ENCODE measurements at places on chromosomes 6 and 20.
A peak's percentile ranks its signal among the peaks of the same experiment; 100 is the strongest.

DNA sequence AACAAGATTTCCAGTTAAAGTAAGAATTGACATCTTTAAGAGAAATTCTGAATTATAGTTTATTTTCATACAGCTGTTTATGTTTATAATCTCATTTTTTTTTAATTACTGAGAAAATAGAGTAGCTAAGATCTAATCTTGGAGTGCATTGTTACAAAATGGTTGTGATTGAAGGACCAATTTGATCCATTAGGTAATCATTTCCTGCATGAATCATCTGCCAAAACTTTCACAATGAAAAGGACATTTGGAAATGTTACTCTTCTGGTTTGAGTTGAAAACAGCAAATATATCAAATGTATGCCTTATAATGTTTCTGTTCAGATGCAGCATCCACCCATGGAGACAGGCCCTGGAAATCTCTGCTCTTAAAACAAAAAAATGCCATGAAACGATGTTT is 19.0 kb downstream of the TUBB2A start:
- DNase-seq, result no peak

DNA sequence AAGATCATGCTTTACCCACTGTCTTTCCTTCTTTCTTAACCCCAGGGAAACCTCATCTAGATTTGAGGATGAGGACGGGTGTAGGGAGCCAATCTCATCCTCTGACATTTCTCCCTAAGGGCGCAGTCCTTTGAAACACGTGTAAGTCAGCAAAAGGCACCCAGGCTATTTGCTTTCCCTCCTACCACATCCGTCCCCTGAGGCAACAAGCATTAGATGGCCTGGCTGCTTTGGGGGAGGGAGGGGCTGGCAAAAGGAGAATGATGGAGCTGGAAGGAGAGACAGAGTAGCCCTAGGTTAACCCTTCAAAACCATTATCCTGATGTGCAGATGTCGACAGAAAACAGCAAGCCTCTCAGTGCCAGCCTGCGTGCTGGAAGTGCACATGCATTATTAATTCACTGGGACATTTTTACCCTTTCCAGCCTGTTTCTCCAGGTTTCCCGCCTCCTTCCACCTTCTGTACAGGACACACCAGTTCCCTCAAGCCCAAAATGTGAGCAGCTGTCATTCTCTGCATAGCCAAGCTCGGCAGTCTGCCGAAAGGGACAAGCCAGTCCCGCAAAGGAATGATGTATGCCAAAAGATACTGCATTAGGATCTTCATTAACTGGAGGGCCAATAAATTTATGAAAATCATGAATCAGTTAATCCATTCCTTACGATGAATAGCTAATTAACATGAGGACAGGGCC is 547.2 kb downstream of the CD83 start:
- DNase-seq, result peak; percentile 24

DNA sequence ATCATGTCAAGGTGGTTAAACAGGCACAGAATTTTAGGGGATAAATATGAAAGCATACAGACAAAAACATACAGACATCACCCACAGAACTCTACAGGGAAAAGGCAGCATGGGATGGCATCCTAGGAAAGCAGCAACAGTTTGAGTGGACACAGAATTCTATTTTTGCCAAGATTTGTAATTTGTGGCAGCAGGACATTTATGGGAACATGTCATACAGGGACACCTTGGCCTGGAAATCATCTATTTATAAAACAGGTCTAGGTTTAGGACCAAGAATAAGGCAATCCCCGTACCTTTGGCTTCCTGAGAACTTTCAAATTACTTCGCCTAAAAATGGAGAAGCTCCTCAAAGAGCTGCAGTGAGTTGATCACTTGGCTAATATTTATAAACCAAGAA is 17.5 kb downstream of the ARHGAP18 start:
- no peak for DNase-seq

- no peak for DNase-seq
Measured at GRCh38 chr6:74991573-74992332, 214.1 kb downstream of the COL12A1 start.

- DNase-seq, result no peak
Measured at GRCh38 chr20:36472637-36473090, 68.7 kb upstream of the MYL9 start.

DNA sequence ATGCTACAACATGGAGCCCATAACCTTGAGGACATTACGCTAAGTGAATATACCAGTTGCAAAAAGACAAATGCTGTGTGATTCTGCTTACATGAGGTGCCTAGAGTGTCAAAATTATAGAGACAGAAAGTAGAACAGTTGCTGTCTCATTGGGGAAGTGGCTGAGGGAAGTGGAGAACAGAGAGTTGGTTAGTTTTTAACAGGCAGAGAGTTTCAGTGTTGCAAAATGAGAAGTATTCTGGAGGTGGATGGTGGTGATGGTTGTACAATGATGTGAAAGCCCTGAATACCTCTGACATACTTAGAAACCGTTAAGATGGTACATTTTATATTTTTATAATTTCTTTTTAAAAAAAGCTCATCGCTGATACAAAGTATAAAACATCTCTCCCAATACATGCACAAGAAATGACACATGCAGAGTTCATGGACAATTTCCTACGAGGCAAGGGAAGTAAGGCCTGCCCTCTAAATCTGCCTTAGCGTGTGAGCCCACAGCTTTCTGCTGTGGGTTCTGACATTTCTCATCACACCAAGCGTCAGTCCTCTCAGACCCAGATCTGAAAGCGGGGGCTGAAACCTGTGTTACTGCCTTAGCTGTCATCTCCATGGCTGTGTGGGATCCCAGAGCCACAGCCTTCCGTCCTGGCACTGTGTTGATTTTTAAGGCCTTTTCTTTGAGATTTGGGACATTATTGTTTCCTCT is 126.0 kb downstream of the RNASET2 start:
- DNase-seq, result no peak

DNA sequence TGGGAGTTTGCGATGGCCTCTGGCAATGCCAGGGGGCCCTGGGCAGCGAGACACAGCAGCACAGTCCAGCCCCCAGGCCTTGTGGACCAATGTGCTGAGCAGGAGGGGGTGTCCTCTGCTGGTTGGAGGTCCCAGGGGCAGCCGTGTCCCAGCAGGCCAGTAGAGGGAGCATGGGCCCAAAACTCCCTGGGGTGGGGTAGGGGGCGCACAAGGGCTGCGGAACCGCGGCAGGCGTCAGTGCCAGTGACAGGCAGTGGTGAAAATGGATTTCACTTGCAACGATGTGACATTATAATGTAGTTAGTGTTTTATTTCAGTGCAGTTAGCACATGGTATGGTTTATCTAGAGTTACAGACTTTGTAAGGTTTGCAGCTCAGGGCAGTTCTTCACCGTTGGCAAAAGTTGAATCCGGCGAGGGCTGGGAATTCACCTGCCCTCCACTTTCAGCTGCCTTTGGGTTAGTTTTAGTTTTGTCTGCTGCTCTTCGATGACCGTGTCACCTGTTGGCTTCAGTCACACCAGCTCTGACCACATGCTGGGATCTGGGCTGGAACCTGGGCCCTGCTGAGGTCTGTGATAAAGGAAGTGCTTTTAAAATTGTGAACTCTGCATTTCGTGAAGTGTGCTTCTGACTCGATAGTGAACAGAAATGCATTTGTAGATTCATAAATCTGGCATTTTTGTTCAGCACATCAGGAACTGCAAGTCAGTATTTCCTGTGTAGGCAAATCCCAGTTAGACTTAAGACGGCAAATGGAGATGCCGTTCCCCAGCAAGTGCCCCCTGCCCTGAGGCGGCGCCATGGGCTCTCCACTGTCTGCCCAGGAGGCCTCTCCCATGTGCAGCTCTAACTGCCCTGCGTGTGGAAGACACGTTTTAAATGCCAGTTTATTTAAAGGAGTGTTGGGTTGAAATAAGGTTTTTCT is 46.8 kb downstream of the PYGB start:
- peak; percentile 83 for DNase-seq

DNA sequence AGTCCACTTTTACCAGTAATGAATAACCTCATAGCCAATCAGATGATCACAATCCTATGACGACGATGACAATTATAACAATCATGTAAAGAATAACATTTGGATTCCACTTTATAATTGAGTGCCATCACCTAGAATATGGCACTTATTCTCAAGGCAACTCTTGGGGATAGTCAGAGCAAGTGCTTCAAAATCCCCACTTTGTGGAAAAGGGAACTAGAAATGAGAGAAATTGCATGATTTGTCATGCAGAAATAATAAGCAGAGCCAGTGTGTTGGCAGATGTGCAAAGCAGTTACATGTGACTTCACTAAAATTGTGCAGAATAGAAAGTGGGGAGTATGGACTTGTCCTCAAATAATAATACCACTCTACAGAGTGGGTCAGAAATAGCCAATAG is 41.3 kb downstream of the FRK start:
- no peak for DNase-seq

DNA sequence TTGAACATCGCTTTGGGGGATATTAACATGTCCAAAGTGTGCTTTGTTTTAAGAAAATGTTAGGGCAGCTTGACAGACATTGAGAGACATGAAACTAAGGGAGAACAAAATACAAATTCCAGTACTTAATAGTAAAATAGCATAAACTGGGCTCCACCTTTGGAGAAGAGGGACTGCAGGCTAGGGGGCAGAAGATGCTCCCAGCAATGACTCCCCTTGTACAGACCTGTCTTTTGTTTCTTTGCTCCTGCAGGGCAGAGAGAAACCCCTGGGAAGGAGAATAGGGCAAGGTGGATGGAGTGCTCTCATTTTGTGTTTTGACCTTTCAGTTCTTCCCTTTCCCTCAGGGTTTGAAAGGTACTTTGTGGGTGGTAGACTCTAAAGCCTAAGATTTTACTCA is 115.6 kb upstream of the PLCB4 start:
- no peak for DNase-seq

GRCh38 chr20:38203337-38203980 is 38.4 kb upstream of the TGM2 start:
- peak; percentile 25 for DNase-seq

DNA sequence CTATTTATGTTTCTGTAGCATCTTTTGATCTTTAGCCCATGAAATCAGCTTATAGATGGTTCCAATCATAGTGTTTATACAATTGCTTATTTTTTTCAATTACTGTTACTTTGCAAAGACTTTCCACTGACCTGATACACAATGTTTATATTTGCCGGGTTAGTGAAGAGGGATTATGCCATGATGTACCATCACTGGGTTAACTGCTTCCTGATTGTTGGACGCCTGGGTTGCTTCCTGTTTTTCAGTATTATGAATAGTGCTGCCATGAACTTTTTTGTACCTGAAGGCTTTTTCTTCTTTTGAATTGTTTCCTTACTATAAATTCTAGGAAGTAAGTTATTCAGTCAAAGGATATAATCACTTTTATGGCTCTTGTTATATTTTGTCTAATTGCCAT is 6.9 kb downstream of the MANBAL start:
- DNase-seq, result no peak

Data from NCI-H82 (cell line).